ENCODE measurements at places on chromosomes 2 and 18. TPM values are rescaled to one million over a fixed set of nuclear protein-coding genes. Genes with fewer than 3 reads are reported as not detected.

DNA sequence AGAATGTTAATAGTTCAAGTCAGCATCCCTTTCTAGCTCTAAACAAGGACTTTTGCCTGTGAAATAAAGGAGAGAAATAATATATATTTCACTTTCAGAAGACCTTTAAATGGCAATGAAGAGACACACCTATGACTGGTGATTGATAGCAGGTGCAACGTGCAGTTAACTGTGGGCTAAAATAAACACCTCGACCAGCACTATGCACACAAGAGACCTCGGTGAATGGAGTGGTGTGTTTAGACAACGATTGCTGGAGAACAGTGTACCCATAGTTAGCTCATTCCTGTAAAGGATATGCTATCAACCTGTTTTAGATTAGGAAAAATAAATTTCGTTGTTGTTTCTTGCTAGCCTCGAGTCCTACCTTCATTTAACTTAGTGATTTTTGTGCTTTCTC lies 143.4 kb downstream of the NR4A2 start:
- no peak for DNase-seq

DNA sequence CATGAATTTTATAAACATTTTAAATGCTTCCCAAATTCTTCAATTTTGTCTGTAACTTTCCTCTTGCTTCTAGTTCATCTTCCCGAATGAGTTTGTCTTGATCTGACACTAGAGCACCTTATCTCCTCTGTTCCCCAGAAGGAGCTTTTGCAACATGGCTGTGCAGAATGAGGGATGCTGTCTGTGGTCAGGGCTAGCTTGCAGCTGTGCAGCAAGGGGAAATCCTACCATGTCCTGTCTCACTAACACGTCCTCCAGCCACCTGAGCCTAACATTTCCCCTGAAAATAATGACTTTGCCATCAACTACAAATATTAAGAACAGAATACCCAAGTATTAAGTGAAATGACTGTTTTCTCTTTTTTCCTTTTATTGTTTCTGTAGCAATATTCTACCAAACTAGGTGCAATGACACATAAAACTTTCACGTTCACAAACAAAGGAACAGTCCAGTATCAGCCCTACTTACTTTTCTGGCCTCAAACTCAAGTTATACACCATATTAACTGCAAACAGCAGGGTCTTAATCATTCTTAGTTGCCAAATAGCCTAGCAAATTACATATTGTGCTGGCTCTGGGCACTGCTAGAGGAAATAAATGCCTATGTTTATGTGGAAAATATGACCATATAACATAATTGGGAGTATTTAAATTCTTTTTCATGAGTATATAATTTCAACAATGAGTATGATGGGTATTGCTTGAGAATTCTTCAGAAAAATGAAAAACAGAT lies 423.3 kb downstream of the CMPK2 start:
- DNase-seq: no peak

DNA sequence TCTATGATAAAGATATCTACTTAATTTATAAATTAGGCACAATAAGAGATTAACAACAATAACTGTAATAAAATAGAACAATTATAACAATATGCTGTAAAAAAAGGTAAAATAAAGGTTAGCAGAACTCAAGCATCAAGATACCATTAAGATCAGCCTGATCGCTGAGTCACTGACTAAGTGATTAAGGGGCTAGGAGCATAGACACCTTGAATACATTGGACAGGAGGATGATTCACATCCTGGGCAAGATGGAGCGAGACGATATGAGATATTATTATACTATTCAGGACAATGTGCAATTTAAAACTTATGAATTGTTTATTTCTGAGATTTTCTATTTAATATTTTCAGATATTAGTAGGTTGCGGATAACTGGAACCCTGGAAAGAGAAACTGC lies 1277.8 kb upstream of the ZEB2 start:
- no peak for DNase-seq

DNA sequence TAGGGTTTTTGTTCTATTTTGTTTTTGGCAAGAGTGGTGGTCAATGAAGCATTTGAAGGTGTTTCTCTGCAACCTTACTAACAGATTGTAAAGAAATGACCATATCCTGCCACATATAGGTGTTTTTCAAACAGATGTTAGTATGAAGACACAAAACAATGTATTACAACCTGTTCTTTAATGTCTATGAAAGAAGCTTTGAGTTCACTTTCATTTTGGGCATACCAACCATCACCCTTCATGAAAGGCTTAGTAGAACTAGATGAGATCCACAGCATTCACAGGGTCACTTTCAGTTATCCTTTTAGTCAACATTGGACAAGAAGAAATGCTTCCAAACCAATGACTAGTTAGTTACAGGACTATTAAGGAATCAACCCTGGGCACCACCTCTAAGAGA lies 95.1 kb downstream of the EHBP1 start:
- no peak for DNase-seq

- no peak for DNase-seq
Observed at GRCh38 chr2:239594019-239594771, 193.4 kb upstream of the HDAC4 start.

GRCh38 chr2:216436383-216436782 lies 24.1 kb downstream of the SMARCAL1 start:
- no peak for DNase-seq

- no peak for DNase-seq
Observed at GRCh38 chr2:217383620-217384019, 523.8 kb upstream of the TNP1 start.

DNA sequence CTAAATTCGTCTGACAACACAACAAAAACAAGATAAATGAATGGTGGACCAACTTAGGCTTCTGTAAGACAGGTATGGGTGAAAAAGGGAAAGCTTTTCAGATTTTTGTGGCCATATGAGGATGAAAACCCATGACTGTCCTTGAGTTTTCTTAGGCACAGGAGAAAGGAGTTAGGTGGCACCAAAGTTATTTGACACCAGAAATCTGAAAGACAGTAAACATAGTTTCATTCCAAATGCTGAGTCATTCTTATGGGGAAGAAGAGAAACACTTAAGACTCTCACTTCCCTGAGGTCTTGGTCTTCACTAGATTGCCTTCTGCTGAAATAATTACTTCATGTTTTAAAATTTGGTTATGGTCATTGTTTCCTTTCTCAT lies 5.2 kb upstream of the GPD2 start:
- no peak for DNase-seq

- no peak for DNase-seq
Observed at GRCh38 chr18:25111377-25112288, 240.3 kb downstream of the ZNF521 start.

- peak; percentile 9 for DNase-seq
Observed at GRCh38 chr2:102514061-102514785, 41.2 kb downstream of the SLC9A4 start.

- no peak for DNase-seq
Observed at GRCh38 chr2:218166791-218167190, at the start of gene CXCR1. Gene CXCR1 (minus strand): TSS chr2:218166962. CDS start chr2:218165211, 1,751 bp downstream.

DNA sequence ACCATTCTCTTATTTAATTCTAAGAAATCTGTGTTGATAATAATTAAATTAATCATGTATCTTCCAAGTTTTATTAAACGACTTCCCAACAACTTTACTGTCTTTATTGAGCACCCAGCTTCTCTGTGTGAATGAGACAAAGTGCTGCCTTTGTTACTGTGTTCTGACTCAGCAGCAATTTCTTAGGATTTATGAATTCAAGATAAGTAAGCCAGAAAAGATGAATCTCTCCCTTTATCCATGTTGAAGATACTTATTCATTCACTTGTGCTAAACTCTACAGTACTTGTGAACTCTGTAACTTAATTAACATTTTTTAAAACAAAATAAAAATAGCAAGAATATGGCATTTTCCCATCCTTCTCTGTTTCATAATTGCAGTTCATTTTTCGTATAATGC lies 1403.3 kb upstream of the DDX18 start:
- DNase-seq: no peak

DNA sequence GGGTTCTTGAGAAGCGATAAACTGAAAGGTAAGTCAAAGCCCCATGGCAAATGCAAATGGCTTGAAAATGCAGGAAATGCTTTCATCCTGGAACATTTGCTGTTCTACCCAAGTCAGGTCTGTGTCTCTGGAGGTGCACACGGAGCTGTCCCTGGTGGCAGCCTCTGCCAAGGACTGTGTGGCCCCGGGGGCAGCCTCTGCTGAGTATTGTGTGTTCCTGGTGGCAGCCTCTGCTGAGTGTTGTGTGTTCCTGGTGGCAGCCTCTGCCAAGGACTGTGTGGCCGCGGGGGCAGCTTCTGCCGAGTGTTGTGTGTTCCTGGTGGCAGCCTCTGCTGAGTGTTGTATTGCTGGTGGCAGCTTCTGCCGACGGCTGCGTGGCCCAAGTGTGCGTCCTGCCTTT lies 135.6 kb upstream of the ALKAL2 start:
- no peak for DNase-seq

- DNase-seq: no peak
Observed at GRCh38 chr2:169362118-169362893, at the start of gene LRP2. Gene LRP2 (minus strand): TSS chr2:169362534. CDS start chr2:169362399, 135 bp downstream.

The ANKRD29 gene
- total RNA-seq: 5.6 TPM

The NT5DC4 gene
- not detected for total RNA-seq

The RTKN gene
- total RNA-seq: 23.2 TPM

The LYG1 gene
- total RNA-seq: 5.8 TPM

The CDH2 gene
- 25.9 TPM for total RNA-seq

The RAB17 gene
- total RNA-seq: 6.5 TPM

The PLGLB1 gene
- total RNA-seq: 2.0 TPM

The POTEC gene
- total RNA-seq: not detected

The KLHL41 gene
- total RNA-seq: 1.2 TPM

The PSMD1 gene
- 73.5 TPM for total RNA-seq

The CABYR gene
- total RNA-seq: 1.8 TPM
